ENCODE measurements at places on chromosomes 12 and 14.

- no peak for DNase-seq
These were observed 12.5 kb upstream of the INF2 start for GRCh38 chr14:104676694-104677511.

DNA sequence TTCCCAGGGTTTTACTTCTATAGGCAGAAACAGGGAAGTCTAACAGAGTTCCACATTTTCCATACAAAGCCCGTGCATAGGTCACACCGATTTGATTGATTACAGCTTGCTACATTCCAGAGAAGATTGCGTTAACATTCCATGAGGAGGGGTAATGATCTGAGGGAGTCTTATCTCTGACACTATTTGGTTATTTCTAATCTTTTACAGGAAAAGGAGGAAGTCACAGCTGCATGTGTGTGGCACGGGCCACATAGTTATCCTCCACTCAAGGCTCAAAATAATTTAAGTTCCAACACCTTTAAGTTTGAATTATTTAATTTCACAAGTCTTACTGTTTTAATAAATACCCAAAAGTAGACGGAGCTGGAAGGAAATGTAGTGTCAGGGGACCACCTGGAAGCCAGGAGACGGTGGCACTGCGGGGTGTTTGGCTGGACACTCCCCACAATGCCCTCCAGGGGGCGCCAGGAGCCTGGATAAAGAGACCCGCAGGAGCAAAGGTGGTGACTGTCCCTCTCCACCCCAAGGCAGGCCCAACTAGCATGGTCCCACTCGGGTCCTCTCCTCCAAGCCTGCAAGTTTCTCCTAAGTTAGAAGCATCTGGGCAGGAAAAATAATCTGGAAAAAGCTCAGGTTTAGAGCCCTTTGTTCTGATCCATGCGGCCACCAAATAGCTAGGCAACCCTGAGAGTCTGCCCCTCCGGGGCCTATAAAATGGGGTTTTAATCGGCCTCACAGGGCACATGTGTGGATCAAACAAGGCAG, 20.2 kb downstream of the KRT8 start:
- DNase-seq: peak; percentile 36

GRCh38 chr14:103517721-103518421, 4.8 kb downstream of the CKB start:
- no peak for DNase-seq

DNA sequence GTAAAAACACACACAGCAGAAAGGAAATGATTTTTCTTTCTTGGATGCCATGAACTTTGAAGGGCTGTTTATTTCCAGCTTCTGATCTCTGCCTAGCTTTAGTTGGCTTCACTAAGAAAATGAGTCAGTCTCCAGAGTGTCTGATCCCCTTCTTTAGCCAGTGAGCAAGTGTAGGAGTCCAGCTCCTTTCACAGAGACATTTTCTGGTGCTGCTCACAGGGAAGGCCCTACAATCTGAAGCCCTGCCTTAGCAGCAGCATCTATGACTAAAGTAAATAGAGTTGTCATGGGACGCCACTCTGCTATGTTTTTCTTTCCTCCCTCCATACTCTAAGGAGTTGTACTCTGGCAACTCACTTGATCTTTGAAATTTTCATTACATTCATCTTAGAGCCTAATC, 103.5 kb downstream of the RPAP3 start:
- DNase-seq: peak; percentile 27

GRCh38 chr14:30053103-30053502, 125.5 kb upstream of the PRKD1 start:
- DNase-seq: no peak
